ENCODE measurements at places on chromosomes 2 and 18. TPM values are rescaled to one million over a fixed set of nuclear protein-coding genes. Genes with fewer than 3 reads are reported as not detected.

Gene SGPP2
- total RNA-seq, result not detected

Gene DPYSL5
- 0.23 TPM for total RNA-seq

Gene GDF7
- total RNA-seq, result 11.2 TPM

Gene ASTL
- total RNA-seq, result not detected

Gene FAM124B
- total RNA-seq, result 269 TPM

Gene TEKT4
- total RNA-seq, result not detected

Gene PAX3
- 16.5 TPM for total RNA-seq

Gene COLEC12
- 157 TPM for total RNA-seq

Gene IL1B
- not detected for total RNA-seq

Gene DQX1
- total RNA-seq, result 3.5 TPM

Gene MEP1B
- total RNA-seq, result 0.15 TPM

- DNase-seq, result no peak
Measured at GRCh38 chr18:77481541-77481940, 231.9 kb downstream of the GALR1 start.

GRCh38 chr18:68406761-68407160 is 308.1 kb downstream of the TMX3 start:
- DNase-seq, result no peak

DNA sequence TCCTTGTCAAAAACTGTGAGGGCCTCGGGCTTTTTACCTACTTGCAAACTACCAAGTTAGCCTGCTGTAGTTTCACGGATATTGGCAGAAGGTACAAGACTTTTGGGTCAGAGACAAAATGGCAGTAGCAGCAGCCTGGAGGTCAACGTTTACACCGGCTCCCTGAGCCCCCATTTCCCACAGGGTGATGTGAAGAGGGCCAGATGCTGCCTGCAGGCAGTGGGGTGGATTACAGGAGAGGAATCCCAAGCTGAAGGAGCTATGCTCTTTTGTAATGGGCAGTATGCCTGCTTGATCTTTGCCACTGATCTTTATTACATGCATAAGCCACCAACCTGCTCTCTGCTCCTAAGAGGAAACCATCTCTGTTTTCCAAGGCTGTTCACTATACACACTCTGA is 29.5 kb upstream of the SP5 start:
- DNase-seq, result no peak

DNA sequence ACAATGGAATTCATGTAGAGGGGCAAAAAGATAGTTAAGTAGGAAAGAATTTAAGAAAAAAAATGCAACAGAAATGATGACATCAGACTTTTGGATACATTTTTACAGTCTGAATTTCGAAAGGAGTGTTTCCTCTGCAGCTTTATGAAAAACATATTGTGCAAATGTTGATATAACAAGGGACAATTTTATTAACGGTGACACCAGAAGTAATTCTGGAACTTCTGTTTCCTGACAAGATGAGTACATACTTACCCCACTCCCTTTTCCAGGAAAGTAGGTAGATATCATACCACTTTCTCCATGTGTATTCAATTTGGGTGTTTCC is 369.6 kb downstream of the FBXO15 start:
- DNase-seq, result no peak

GRCh38 chr18:63844254-63844653 is 43.3 kb upstream of the SERPINB2 start:
- DNase-seq, result no peak

DNA sequence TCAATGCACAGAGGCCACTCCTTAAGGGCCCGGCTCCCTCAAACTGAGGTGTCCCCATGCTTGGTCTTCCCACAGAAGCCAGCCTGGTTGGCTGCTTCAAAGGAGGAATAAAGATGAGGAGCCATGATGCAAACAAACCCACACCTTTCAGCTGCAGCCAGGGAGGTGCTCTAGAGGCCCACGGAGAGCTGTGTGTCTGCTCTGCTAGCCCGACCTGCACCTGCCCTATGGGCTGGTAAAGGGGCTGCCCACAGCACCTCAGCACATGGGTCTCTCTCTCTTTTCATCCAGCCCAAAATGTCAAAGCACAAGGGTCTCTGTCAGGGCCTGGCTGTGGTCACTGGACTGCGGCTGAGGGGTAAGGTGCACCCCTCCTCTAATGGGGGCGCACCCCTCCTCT is 132.1 kb downstream of the MSH2 start:
- DNase-seq, result no peak

All from endothelial cell (in vitro differentiated cells).